ENCODE measurements at places on chromosomes 2 and 18.
A peak's percentile ranks its signal among the peaks of the same experiment; 100 is the strongest.

DNA sequence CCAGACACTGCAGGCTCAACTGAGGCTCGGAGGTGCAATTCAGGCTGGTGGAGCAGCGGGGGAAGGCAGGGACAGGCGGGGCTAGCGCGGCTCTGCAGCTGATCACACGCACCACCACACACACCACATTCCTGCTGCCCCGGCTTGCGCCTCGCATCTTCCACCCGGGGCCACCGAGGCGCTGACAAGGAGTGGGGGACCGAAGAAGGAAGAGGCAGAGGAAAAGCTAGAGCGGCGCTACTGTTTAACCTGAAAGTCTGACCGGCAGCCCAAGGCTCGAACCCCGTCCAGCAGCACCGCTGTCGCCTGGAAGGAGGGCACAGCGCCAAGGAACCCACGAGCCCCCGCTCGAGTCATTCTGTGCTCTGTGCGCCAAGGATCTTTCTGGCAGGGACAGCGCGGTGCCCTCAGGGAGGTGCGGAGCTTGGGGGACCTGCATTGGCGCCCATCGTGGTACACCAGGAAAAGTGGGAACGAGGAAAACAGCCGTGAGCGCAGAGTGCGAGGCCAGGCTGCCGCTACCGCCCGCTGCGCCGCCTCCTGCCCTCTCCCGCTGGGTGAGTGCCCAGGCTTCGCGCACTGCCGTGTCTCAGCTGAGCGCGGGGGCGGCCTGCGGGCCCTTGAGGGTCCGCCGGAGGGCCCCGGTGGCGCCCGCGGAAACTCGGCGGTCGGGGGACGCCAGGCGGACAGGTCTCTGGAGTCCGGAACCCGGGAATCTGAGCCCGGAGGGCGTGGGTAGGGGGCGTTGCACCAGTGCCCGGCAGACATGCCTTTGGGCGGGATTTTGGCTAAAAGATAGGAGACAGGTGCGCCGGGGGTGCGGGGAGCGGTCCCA is 860 bp upstream of the KCNJ3 start:
- DNase-seq = no peak

- no peak for DNase-seq
Measured at GRCh38 chr2:86584151-86584913, 21.1 kb upstream of the CHMP3 start.

GRCh38 chr18:58552896-58553295 is 76.0 kb downstream of the ALPK2 start:
- no peak for DNase-seq

DNA sequence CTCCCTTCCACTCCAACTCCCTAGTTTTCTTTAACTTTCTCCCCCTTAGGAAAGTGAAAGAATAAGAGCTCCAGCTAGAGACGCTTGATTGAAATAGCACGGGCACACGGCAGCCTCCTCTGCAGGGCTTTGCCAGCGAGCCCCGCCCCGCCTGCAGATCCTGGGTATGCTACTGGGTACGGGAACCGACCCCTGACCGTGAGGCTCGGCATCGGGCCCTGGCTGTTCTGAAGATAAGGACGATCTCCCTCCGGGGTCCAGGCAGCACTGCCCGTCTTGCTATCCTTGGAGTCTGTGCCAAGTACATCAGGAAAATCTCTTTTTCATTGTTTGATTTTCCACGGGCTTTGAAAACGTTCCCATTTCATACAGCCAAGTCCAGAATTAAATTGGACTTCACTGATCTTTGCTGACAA is 284.5 kb downstream of the MTX2 start:
- DNase-seq = peak; percentile 12

DNA sequence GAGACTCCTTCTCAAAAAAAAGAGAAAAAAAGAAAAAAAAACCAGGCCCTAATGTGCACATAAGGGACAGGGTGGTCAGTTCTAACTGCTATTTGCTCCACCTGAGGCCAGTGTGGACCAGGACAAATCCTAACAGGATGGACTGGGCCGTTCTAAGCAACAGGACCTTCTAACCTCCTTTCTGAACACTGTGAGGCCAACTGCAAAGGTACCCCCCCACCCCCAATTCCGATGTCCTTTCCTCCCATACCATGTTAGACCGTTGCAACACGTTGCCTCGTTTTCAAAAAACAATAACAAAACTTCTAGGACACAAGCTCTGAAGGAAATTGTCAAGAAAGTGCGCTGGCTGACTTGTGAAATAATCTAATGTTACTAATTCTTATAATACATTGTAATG is 1.2 kb downstream of the THAP4 start:
- DNase-seq = no peak

DNA sequence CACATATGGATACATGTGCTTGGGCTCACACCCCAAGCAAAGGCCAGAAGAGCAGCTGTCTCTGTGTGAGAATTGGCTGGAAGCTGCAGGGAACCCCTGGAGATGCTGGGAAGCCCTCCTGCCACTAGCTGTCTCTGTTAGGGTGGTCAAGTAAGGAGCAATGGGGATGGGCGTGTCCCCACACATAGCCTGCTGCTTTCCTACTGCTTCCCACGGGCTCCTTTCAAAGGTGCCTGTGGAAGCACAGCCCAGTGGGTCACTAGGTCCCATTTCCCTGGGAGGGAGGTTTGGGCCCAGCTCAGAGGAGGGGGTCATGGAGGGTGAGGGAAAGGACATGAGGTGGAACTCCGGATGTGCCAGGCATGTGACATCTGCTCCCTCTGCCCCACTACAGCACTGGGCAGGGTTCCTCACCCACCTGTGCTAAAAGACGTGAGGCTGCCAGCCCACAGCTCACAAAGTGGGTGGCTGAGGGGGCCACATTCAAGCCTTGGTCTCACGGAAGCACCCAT is 24.4 kb upstream of the MAL start:
- no peak for DNase-seq

DNA sequence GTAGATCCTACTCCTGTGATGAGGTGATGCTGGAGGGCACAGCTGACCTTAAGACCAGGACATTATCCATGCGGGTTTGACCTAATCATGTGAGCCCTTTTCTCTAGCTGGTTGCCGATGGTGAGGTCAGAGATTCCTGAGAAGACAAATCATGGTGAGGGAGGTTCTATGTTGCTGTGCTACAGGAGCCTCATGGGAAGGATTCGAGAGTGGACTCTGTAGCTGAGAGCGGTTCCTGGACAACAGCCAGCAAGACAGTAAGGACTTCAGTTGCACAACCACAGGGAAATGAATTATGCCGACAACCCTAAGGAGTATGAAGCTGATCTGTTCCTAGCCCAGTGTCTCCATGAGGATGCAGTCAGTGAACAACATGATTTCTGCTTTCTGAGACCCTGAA is 80.4 kb downstream of the EPB41L3 start:
- DNase-seq = no peak

- DNase-seq = no peak
Measured at GRCh38 chr2:175884697-175885393, 117.2 kb downstream of the LNPK start.

DNA sequence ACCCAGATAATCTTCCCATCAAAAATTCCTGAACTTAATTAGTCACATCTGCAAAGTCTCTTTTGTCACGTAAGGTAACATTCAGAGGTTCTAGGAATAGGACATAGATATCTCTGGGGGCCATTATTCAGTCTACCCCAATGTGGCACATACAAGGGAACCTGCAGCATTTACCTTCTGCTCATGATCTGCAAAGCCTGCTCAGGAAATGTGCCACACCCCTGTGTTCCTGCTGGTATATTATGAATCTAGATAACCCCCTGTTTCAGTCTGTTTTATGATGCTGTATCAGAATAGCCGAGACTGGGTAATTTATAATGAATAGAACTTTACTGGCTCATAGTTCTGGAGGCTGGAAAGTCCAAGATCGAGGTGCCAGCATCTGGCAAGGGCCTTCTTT is 103.5 kb downstream of the ARL4C start:
- DNase-seq = no peak

DNA sequence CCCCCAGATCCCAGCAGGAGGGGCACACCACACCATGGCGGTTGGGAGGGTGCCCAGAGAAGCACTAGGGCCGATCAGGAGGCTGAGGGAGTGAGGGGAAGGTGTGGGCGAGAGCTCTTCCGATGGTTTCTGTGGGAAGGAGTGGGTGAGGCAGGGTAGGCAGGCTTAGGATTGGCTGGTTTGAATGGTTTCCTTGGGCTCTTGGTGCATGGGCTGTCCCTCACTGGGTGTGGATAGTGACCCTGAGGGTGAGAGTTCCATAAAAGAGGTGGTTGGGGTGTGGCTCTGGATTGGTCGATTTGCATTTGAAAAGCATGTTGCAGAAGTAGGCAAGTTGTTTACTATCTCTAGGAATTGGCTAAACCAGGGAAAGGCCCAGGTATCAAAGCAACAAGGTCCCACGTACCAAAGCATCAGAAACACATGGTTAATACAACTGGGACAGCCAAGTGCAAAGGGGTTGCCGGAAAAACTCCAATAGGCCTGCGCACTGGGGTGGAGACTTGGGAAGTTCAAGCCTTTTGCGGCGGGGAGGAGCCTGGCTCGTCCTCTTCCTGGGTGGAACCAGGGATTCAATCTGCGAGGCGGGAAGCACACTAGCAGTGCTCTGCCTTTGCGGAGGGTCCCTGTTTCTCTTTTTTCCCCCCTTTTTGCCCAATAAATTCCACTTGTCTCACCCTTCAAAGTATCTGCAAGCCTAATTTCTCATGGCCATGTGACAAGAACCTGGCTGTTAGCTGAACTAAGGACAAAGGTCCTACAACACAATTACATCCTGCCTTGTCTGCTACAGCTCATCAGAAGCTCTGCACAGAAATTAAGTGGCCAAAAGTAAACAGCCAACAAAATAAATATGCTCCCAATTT is 43.2 kb downstream of the IL1R2 start:
- DNase-seq = no peak

DNA sequence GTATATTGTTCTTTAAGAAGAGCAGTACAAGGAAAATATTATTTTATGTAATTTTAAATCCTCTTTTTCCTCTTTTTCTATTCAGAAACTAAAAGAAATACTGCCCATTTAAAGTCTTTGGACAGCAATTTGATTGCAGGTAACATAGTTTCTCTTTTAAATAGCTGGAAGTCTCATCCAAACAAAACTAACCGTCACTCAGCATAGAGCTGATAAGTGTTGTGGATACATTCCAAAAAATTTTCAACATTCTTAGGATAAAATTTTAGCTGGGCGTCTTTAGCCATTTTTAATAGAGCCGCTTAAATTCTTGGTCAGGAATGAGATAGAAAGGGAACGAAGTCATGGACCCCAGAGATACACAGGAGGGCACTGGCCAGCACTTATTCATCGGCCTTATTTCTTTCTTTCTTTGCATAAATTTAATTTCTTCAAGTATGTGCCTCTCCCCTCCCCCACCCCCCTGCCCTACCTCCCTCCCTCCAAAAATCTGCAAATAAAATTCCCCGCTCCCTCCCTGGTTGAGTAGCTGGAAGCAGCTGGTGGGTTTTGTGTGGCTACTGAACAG is 81.7 kb downstream of the GBX2 start:
- DNase-seq = no peak

DNA sequence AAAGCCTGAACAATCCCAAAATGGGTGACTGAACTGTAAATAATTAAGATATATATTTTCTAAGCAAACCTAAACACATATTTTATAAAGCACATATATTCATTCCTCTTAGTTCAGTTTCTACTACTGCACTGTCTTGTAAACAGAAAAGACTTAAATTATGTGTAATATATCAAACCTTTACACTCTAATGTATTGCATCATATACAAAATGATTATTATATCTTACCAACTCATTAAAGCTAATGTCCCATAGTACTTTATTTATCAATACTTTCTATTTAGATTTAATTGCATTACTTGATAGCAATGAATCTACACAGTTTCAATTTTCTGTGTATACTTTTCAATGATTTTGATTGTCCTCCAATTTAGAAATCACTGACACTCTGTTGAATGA is 111.0 kb downstream of the TMEM247 start:
- DNase-seq = no peak
